Vagina (tissue), 2 donors: ENCODE measurements at places on chromosomes 4 and X.

GRCh38 chr4:153245775-153246174 is 41.5 kb downstream of the TRIM2 start:
- no peak for DNase-seq

DNA sequence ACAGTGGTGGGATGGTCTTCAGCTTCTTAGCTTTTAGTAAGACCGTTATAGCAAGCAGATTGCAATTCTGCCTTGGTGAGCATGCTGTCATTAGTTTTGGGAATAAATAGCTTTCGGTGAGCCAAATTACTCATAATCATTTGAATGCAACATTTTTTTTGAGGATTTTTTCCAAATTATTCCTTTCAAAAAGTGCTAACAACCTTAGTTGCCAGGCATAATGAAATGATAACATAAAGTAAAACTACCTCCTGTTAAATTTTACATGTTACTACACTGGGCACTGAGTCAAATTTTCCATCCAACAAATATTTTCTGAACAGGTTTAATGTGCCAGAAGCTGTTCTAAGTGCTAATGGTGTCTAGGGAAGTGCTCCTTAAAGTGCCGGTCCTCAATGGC is 15.8 kb upstream of the NPFFR2 start:
- no peak for DNase-seq

GRCh38 chr4:41196633-41197332 is 17.6 kb downstream of the APBB2 start:
- no peak for DNase-seq

- no peak for DNase-seq
Observed at GRCh38 chrX:70124678-70125077, 8.6 kb upstream of the IGBP1 start.

DNA sequence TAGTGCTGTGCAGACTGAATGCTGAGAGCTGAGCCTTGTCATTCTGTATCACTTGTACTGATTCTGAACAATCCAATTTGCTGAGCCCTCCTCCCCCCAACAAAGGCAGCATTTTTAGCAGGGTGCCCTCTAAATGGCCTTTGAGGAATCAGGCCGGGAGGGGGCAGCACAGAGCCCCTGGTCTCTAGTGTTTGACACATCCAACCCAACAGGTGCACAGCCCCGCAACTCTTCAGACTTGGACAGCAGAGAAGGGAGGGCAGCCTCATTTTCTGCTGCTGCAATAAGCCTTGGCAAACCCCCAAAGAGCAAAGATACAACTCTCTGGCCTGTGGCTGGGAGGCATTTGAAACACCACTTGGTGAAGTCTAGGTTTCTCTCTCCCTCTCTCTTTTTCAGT is 3.4 kb downstream of the ATP1B4 start:
- no peak for DNase-seq

DNA sequence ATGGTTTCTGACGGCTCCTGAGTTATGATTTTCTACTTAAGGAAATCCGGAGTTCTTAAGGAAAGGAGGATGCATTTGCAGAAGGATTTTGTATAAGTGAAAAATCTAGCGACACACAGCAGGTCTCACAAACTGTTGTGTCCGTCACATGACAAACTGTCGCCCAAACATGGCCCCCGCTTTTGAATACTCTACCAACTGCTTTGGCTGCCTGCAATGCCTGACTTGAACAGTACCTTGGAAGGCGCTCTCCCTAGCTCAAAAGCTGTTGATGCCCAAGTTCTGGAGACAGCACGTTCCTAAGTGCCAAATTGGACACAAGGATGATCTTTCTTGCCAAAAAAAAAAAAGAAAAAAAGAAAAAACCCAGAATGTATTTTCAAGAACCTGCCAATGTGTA is 103.2 kb downstream of the ENPP6 start:
- DNase-seq, result no peak

- no peak for DNase-seq
Observed at GRCh38 chr4:38917481-38918025, 49.9 kb downstream of the FAM114A1 start.

- no peak for DNase-seq
Observed at GRCh38 chr4:92303621-92304027, at the start of gene GRID2. Gene GRID2 (plus strand): TSS chr4:92303966.

DNA sequence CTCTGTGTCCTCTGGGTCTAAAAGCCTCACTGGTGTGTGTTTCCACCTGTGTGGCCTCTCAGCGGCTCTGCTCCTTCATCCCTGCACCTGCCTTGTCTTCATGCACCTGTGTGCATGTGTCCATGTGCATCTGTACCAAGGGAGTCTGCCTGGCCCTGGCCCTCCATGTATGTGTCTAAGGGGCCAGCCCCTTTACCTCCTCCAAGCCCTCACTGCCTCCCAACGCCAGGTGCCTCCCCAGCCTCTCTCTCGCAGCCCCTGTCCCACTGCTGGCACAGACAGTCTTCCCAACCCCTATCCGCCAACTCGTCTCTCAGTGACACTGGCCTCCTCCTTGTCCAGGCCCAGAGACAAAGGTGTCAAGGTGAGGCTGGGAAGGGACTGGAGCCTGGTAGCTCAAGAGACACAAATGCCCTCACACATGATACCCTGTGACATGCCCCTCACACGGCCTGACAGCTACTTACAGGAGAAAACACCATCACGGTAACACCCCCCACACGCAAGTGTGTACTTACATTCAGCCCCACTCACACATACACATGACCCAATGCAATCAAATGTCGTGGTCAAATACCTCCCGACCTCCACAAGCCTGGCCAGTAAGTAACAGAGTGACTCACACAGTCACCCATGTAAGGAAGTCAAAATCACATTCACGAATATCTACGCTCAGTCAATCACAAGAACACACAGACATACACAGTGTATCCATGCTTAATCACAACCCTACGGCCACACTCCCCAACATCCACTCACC is 11.4 kb downstream of the L1CAM start:
- DNase-seq, result no peak

- DNase-seq, result no peak
Observed at GRCh38 chr4:5967783-5968182, 50.4 kb downstream of the C4orf50 start.

DNA sequence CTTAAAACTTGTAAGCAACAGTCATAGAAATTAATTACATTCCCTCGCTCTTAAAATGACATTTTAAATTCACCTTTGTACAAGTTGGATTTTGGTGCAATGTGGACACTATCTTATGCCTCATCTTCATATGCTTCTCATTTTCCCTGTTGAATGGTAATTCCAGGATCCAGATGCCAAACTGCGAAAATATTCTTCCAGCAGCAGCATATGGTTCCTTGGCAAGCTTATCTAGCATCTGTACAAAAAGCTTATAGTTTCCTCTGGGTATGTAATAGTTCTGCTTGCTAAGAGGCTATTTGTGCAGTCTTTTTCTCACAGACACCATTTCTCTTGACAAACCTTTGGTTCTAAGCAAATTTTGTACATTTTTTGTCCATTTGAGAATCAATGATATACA is 2079.7 kb upstream of the AGA start:
- DNase-seq, result no peak

- no peak for DNase-seq
Observed at GRCh38 chr4:6568689-6569332, 6.2 kb upstream of the MAN2B2 start.

- no peak for DNase-seq
Observed at GRCh38 chrX:96403446-96403845, 281.2 kb upstream of the DIAPH2 start.

DNA sequence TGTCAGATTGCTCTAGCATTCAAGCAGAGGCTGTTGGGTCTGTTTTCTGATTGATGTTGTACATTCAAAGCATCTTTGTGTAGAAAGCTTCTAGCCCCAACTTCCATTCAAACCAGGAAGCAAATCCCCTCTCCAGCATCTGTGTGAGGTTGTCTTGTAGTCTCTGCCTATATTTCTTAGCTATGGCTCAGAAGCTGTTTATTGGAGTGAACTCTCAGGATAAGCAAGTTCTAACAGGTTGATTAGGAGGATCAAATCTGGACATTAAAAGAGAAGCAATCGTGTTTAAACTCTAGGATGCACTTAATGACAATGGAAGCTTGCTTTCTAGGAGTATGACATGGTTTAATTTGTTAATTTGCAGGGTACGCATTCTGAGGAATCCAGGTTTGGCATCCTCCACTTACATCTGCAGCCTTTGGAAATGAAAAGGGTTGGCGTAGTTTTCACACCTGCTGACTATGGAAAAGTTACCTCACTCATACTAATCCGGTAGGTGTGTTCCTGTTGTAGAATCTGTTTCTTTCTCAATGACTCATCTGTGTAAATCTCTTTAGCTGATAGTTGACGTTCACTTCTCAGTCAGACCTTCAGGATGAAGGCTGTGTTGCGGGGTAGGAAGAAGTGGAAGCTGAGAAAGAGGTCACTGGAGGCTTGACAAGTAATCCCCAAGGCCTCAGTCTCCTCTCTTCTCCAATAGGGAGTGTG is 88.0 kb upstream of the TLR2 start:
- no peak for DNase-seq
